ENCODE measurements at places on chromosomes 13 and 19.

DNA sequence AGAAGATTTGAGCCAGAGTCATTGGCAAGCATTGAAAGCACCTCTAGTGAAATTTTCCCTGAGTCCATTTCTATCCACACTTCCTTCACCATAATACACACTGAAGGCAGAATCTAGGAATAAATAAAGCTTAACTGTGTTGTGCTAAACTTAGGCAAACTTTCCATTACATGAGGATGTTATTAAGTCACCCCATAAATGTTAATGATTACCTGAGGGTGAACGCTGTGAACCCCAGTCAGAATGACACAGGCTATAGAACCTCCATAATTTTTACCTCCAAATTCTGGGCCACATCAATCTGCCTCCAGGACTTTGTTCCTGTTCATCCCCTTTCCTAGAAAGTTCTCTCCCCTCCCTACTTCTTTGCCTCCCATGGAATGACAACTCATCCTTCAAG, 71.0 kb downstream of the RAP2A start:
- no peak for DNase-seq

GRCh38 chr13:32056316-32056715, 24.7 kb downstream of the FRY start:
- no peak for DNase-seq

DNA sequence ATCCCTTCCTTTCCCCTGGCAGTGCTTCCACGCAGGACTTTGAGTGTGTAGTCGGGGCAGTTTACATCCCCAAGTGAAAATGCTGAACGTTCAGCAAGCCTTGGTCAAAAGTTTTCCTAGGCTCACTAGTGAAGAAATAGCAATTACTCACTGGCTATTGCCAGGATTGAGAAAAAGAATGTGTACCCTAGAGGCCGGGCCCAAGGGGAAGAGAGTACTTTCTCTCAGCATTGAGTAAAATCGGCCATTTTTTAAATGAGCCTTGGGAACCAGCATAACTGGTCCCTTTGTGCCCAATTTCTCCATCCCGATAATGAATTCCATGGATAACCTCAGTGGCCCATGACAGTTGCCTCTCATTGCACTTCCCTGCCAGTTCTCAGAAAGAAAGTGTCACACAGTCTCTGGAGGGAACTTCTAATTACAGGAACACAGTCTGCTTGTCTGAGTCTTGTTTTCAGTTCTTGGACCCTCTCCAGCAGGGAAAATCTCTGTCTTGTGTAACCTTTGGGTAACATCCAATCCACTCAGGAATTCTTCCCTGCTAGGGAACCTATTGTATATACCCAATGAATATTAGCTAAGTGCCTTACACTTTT, 7.3 kb upstream of the OR7D2 start:
- no peak for DNase-seq

DNA sequence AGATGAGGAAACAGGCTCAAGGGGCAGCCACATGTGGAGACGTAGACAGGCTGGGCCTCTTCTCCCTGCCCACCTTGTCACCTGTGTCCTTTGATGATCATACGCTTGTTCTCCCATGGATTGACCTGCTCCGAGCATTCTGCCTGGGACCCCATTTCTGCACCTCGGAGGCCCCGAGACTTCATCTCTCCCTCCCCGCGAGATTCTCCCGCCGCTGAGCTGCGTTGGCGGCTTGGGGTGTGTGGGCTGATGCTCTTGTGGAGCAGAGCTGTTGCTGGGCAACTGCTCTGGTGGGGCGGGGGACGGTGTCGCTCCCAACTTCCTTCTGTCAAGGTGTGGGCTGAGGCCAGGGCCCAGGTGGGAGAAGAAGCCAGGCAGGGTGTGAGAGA, 22.1 kb downstream of the MAST3 start:
- no peak for DNase-seq

- DNase-seq = no peak
These were observed 210.8 kb upstream of the MAB21L1 start for GRCh38 chr13:35687336-35687735.
